ENCODE measurements at places on chromosomes 7 and 10.

GRCh38 chr7:73700069-73700423, 16.6 kb downstream of the BUD23 start:
- no peak for DNase-seq

DNA sequence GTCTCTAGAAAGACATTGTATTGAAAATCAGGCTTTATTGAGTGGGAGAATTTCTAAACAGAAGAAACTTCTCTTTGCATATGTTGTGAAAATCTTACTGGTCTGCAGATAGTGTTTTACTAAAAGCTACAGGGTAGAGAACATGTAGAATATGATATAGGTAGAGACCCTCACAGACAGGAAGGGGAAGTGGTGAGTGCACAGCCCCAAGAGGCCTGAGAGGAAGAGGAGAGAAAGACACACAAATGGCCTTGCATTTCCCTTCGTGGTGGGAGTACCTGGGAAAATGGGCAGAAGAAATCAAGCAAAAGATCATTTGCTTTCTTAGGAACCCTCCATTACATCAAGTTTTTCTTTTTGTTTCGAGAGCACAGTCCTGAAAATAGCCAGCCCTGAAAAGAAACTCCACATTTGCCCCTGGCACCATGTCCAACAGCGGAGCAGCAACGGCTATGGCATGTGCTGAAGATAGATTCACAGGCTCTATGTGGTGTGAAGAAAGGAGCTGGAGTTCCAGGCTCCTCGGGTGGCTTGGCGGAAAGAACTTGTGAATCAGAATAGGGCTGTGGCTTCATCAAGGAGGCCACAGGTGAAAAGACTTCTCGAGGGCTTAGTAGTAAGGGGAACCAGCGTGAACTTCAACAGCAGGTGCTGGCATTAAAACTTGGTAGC, 143.5 kb downstream of the CALCR start:
- DNase-seq: no peak

- DNase-seq: peak; percentile 82
Measured at GRCh38 chr10:9299966-9300365, 1245.5 kb downstream of the GATA3 start.

- no peak for DNase-seq
Measured at GRCh38 chr10:133328358-133329343, 8.0 kb downstream of the CALY start.

DNA sequence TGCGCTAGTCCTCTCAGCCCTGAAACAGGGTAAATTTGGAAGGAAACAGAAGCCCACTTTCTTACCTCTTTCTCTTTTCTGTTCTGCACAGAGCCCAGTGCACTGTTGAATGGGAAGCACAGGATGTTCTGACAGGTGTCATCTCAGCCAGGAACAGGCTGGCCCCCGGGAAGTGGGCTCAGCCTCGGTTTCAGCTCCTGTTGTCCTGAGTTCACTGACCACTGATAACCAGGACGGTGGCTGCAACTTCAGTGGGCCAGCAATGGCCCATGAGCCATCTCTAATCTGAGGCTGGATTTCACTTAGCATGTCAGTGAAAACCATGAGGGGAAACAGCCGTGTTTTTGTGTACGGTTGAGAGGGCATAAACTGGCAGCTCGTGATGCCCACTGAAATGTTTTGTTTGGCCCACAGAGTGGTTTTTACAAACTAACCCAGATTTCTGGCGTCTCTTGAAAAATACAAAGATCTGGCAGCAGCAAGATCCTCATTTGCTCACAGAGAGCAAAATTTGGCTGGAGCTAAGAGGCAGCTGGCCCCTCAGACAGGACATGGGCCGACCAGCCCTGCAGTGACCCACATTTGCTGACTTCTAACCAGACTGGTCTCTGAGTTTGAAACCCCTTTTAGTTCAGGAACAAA, 455.9 kb downstream of the PAXIP1 start:
- no peak for DNase-seq

Data from foreskin melanocyte (primary cell).